ENCODE measurements at places on chromosomes 2 and 18. TPM values are rescaled to one million over a fixed set of nuclear protein-coding genes. Genes with fewer than 3 reads are reported as not detected.

The KCNG3 gene
- 0.84 TPM for polyA plus RNA-seq

The EGR4 gene
- not detected for polyA plus RNA-seq

The TSPYL6 gene
- polyA plus RNA-seq, result 0.21 TPM

DNA sequence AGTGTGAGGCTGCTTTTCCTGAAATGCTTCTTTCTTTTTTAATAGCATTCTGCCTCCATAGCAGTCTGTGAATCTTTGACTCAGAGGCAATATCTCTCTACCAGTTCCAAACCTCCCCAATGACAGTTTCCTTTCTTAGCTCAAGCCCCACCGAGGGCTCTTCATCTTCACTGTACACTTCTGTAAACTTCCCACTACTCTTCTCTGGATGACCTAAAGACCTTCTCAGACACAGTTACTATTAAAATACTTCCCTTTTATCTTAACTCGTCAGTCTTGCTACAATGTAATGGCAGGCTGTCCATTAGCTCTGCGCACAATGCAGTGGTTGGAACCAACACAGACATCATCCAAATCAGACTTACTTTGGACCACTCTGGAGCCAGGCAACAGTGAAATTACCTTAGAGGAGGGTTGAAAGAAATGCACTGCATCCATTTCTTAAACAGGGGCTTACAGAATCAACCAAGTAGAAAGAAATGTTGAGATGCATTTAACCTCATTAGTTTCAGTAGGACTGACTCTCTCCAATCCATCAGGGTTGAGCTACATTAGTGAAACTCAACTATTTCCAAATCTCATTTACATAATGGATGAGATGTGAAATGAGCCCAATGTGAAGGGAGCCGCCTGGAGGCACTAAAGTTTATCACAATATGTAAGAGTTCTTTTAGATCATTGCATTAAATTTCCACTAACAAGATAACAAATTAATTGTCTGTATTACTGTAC, 343.8 kb downstream of the SETBP1 start:
- no peak for DNase-seq

The C2orf68 gene
- 61.1 TPM for polyA plus RNA-seq

The HRH4 gene
- 0.17 TPM for polyA plus RNA-seq

DNA sequence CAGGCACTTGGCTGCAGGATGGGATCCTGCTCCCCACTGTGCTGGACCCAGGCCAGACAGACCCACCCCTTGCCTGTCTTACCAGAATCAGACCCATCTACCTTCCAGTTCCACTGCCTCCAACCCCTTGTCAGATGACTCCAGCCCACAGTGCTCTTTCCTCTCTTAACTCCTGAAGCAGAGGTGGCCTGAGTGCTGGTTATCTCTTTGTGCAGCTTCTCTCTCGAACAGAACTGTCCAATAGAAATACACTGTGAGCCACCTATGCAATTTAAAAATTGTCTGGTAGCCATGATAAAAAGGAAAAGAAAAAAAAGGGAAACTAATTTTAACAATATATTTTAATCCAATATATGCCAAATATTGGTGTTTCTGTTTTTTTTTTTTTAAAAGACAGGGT, 160.2 kb upstream of the SMAD2 start:
- DNase-seq, result no peak

The PLB1 gene
- polyA plus RNA-seq, result 1.5 TPM

- no peak for DNase-seq
These were observed 320.0 kb downstream of the FSIP2 start for GRCh38 chr2:186058614-186059013.

- no peak for DNase-seq
These were observed 43.6 kb downstream of the VPS54 start for GRCh38 chr2:63975437-63976124.

- no peak for DNase-seq
These were observed 100.6 kb downstream of the ANTXR1 start for GRCh38 chr2:69113627-69114026.

The COLEC11 gene
- 1.7 TPM for polyA plus RNA-seq

DNA sequence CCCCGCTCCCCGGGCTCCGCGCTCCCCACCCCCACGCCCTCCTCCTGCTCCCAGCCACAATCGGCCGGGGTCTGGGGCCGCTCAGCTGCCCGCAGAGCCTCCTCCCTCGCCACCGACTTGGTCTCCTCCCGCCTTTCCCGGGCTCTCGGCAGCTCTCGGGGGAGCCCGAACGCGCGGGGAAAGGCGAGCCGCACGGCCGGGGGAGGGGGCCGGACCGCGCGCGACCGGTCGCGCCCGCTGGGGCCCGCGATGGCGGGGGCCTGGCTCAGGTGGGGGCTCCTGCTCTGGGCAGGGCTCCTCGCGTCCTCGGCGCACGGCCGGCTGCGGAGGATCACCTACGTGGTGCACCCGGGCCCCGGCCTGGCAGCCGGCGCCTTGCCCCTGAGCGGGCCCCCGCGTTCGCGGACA, 327 bp downstream of the LTBP1 start:
- no peak for DNase-seq

- no peak for DNase-seq
These were observed 1009.9 kb upstream of the CNTNAP5 start for GRCh38 chr2:123015186-123015585.

DNA sequence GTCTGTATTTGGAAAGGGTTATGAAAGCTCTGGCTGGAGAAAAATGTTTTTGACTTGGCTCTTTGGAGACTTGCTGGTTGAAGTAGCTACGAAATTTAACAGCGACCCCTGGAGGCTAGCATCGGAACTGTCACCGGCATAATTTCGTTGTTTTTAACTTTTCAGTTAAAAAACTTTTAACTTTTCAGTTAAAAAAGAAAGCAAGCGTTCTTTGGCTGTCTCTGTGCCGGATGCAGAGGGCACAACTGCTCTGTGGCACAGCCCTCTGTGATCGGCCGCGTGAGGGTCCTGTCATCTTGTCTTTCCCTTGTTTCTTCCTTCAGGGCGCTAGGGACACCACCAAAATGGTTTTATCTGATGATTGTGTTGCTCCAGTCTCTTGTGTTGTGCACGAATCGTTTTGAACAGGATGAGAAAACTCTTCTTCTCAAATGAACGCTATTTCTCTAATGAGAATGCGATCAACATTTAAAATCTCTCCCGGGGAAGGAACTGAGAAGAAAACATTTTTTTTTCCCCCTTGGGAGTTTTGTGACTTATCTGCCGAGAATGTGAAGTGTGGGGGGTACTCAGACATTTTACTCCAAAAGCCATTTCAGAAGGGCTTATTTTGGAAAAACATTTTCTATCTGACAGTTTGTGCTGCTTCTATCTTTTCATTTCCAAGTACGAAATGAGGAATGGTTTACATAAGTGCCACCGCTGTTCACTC, 57.1 kb downstream of the ADCYAP1 start:
- peak; percentile 32 for DNase-seq

DNA sequence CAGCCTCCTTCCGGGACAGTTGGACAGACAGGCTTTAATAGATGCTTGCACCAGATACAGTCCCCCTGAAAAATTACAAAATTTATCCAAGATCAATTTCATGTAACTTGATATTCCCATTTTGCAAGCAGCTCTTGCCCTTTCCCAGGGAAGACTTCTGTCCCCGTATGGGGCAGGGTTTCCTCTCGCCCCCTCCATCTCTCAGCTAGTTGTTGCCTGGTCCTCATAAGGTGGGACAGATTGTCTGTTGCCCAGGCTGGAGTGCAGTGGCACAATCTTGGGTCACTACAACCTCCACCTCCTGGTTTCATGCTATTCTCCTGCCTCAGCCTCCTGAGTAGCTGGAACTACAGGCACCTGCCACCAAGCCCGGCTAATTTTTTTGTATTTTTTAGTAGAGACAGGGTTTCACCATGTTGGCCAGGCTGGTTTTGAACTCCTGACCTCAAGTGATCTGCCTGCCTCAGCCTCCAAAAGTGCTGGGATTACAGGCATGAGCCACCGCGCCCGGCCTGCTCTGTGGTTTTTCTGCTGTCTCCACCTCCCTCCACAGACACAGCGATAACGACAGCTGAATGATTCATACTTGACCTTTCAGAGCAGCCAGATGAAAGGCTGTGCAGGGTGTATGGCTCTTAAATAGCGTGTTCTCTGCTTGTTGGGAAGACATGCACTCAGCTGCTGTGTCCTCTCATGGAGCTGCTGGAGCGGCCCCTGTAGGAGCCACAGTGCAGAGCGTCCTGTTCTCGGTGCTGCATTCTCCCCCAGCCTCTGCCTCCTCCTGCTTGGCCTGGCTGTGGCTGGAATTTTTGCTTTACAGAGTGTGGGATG, 61.4 kb downstream of the TTC39C start:
- no peak for DNase-seq

The FEV gene
- 0.14 TPM for polyA plus RNA-seq

DNA sequence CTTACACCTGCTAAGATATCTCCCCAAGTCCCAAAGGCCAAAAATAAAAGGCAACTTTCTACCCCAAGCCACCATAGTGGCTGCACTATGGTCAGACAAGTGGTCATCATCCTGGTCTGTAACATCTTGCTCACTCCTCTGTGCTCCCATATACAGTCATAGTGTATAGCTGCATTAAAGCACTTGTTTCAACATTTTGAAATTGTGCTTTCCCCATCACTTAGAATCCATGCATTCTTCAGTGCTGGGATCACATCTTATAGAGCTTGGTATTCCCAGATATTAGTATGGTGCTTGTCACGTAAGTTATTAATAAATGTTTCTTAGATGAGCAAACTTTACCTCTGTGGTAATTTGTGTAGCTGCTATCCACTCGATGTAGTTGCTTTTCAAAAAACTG, 40.4 kb upstream of the CDC42EP3 start:
- no peak for DNase-seq

DNA sequence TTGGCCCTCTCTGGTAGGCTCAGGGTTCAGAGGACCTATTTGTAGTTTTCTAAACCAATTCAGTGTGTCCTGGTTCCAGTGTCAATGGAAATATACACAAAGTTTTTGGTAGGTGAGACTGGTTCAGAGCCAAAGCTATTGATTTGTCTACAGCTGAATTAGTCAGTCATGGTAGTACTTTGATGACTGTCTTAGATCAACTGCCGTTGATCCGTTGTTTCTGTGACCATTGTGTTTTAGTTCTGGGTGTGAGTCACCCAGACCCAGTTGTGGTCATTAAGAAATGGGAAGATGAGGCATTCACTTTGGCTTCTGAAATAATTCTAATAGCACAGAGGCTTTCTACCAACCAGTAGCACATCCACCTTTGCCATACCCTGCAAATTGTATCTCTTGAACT, 16.0 kb upstream of the RPE start:
- DNase-seq, result no peak

The YPEL5 gene
- polyA plus RNA-seq, result 99.4 TPM

The SERPINB11 gene
- polyA plus RNA-seq, result not detected

DNA sequence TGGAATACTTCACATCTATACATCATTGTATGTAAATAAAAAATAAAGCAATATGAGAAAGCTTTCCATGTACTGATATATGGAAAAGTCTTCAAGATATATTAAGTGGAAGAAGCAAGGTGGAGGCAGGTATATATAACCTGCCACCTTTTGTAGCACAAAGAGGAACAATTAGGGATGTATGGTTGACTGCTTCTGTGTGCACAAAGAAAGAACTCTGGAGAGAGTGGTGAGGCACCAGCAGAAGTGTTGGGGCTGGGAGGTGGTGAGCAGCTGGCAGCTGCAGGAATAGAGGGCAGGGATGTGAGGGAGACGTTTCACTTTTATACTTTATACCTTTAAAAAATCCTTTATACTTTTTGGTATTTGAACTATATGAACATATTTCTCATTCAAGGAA, 26.1 kb downstream of the KIF5C start:
- DNase-seq, result no peak

DNA sequence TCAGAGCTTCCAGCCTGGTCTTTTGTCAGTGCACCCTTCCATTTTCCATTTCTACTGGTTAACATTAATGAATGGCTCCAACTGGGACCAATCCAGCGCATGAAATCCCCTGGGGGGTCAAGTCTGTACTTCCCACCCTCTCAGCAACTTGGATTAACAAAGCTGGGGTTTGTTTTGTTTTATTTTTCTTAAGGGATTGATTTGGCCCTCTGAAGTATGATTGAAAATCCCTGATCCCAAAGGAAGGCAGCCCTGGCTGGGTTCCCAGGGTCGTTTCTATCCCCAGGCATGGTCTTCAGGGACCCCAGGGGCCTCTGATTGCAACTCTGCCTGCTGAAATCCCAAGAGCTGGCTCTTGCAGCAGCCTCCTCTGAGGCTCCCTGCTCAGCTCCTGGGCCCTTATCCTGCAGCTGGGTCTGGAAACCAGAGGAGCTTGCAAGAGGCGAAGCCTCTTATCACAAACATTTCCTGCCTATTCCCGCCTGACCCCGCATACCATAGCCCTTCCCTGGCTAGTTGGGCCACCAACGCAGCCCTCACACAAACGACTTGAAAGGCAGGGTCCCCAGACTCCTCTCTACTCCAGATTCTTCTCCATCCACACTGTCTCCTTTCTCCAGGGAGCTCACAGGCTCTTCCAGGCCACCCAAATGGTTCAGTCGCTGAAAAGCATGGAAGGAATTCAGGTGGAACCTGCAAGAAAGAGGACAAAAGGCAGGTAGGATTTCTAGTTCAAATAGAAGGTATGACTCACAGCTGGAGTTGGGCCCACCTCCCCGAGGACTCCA, 109.7 kb upstream of the PKDCC start:
- no peak for DNase-seq

The CERKL gene
- 20.1 TPM for polyA plus RNA-seq

DNA sequence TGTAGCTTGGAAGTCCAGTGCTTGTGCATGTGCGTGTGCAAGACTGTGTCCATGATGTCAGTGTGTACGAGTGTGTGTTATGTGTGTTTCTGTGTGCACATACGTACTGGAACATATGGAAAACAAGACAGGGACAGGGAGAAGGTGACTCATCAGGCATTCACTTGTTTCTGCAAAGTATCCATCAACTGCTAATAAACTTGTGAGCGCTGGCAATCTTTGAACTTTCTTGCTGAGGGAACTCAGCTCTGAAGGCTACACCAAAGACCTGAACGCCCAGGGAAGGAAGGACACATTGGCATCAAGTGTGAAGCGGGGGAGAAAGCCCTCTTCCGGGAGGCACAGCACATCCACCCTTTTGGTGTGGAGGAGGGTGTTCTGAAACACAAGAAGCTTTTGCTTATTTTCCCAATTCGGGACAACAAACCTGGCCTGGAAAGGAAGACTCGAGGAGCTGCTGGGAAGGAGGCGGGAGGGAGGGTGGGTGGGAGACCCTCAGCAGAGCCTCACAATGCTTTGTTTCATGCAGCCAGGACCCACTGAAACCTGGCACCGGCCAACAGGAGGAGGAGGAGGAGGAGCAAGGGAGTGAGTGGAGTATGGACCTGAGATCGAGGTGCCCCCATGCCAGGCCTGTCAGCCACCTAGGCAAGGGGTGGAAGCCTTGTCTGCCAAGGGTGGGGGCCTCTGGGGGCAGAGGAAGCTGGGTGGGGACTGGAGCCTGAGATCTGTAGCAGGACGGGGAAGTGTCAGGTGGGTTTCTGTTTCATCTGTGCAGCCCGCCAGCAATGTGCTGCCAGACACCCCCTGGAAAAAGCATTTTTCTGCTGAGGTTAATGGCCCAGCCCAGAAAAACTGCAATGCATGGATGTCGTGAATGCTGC, 26.8 kb downstream of the SMAD7 start:
- DNase-seq, result no peak

The TEKT4 gene
- 0.23 TPM for polyA plus RNA-seq
